SHP77 (cell line): ENCODE measurements at places on chromosomes 2 and 18.

- no peak for DNase-seq
Measured at GRCh38 chr2:229201521-229201920, 69.6 kb downstream of the PID1 start.

GRCh38 chr2:196849895-196850294 lies 40.7 kb upstream of the C2orf66 start:
- no peak for DNase-seq

GRCh38 chr2:232887171-232887850 lies 17.2 kb downstream of the SNORC start:
- no peak for DNase-seq

- no peak for DNase-seq
Measured at GRCh38 chr18:78672862-78673446, 306.7 kb upstream of the SALL3 start.

DNA sequence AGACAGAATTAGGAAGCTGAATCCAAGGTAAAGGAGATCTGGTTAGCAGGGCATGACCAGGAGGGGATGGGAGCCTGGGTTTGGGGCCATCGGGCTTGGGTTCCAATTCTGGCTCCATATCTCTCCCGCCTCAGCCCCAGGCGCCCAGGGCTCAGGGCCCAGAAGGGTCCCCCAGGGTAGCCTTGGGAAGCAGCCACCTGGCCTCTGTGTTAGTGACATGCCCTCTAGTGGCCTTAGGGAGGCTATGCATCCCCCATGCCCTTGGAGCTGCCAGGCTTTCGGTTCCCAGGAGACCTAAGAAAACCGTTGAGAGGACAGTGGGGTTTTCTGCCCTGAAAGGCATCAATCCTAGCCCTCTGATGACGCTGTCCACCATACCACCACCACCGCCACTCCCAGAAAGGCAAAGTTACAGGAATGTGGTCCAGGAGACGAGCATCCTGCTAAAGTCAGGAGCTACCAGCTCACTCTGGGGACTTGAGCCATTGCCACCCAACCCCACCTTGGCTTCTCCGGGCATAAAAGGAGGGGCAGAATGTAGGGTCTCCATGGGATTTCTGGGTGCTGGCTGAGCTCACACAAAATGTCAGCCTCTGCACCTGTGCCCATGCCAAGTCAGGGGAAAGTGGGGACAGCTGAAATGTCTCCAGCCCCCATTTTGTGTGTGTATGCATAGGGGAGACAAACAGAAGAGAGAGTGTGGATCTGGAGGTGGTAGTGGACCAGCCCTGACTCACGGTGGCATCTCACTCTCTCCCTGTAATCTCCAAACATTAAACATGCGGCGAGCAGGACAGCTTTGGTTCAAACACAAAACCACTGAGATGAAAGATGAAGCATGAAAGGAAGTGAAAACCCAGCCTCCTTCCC lies 56.5 kb downstream of the EMX1 start:
- peak; percentile 34 for DNase-seq

DNA sequence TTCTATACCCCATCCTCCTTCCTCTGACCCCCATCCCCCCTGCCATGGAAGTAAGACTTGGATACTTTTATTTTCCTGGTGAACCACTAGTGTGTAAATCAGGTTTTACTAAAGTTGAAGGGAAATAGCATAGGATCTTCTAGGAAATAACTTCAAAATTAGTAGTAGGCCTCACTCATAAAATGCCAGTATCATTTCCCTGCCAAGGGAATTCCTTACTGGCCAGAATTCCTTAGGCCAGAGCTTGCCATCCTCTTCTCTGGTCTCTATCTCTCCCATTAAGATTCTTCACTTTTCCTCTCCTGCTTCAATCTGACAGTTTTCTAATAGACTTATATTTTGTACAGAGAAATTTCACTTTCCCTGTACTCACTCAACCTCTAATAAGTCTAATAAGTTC lies 322.8 kb upstream of the TANK start:
- no peak for DNase-seq

DNA sequence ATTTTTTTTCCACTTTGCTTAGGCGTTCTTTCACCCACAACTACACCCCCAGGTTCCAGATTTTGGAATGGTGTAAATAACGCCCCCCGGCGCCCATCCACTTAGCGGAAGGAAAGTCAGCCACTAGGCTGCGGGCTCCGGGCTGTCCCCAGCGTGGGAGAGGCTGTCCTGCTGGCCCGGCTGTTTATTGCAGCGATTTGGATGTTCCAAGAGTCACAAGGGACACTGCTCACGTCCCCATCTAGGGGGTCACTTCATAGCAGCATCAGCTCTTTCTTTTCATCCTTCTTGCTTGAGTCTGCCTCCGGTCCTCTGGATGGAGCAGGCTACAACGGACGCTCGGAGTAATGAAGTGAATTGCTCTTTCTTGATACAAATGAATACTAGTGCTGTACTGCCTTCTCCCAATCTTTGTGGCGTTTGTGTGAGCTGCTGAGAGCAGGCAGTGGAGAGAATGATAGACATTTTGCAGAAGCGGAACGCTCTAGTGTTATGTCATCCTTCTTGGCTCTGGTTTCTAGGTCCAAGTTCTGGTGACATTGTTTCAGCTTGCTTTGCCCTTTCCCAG lies 50.7 kb upstream of the PAIP2B start:
- DNase-seq: peak; percentile 8

- no peak for DNase-seq
Measured at GRCh38 chr2:120709608-120710041, 26.0 kb upstream of the GLI2 start.

DNA sequence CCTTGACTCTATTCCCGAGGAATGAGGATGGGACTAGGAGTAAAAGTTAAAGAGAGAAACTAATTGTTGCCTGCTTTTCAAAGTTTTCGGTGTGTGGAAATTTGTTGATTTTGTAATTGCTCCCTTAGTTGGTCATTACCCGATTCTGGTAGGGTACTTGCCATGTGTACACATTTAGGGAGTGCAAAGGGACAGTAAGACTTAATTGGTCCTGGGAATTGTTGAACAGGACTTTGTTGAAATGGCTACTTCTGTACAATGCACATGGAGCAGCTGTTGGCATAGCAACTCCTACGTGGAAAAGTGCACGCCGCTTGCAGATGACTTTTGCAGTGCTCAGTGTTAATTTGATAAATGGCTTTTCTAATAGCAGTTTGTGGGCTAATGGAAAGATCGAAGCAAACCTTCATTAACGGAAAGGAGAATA lies 22.9 kb downstream of the EPAS1 start:
- no peak for DNase-seq

GRCh38 chr2:80330527-80331450 lies 26.2 kb upstream of the LRRTM1 start:
- DNase-seq: no peak

DNA sequence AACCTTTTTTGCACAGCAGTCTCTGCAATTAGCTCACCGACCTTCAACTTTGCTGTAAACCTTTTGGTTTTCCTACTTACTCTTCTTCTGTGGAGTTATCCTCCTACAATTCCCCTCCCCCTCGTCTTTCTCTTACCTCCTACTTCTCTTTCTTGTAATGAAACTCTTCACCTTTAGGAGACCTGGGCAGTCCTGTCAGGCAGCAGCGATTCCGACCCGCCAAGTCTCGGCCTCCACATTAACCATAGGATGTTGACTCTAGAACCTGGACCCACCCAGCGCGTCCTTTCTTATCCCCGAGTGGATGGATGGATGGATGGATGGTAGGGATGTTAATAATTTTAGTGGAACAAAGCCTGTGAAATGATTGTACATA lies 8.3 kb downstream of the TBR1 start:
- no peak for DNase-seq

DNA sequence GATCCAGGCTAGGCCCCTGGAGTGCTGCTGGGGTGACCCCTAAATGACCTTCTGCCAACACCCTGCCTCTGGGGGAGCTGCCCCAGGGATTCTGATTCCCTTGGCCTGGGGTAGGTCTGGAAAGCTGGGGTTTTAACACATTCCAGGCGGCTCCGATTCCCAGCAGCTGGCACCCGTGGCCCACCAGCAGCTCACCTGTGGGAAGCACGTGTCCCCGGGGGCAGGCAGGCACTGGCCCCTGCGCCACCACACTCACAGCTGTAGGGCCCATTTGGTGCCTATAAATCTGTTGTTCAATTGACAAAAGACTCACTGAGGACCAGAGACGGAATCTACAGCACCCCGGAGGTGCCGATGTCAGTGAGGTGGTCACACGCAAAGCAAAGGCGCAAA lies 4.1 kb upstream of the KLHL30 start:
- DNase-seq: no peak

DNA sequence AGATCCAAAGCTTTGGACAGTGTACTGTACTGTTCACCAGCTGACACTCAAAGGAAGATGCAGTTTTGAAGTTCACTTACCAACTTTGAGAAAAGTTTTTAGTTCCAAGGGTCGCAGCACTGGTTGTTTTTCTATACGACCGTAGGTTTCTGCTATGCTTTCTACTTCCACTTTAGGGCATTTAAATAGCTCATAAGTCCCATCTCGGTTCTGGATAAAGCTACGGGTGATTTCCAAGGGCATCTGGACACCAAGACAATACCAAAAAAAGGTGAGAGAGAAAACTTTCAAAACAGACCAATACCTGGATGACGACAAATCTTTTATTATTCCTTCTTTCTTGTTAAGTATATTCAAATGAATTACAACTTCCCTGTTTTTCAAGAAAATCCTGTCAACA lies 30.3 kb downstream of the C2orf42 start:
- DNase-seq: no peak

GRCh38 chr18:68438983-68439382 lies 275.9 kb downstream of the TMX3 start:
- no peak for DNase-seq

DNA sequence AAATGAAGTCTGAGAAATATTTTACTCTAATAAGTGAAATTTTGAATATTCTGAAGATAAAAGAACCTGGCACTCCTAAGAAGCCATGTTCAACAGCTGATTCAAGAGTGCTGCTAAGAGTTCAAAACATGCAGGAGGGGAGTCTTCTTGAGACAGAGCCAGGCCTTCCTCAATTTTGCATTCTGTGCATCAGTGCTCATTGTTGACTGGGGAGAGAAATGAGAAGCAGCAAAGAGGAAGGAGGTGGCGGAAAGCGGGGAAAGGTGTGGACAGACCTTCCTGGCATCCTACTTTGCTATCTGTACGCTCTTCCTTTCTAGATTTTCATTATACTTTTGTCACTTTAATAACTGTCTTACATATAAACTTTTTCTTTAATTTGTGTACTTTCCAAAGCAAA lies 29.7 kb upstream of the TXNDC2 start:
- DNase-seq: no peak

GRCh38 chr18:38663270-38663669 lies 1097.7 kb upstream of the CELF4 start:
- DNase-seq: no peak

DNA sequence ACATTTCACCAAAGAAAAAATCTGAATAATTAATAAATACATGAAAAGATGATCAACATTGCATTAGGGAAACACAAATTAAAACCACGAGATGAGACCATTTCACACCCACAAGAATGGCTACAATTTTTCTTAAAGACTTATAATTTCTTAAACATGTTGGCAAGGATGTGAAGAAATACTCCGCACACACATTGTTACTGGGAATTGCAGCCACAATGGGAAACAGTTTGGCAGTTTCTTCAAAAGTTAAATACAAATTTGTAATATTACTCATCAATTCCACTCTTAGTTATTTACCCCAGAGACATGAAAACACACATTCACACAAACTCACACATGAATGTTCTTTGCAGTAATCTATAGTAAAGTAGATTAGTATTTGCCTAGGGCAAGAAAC lies 363.3 kb upstream of the SMIM21 start:
- no peak for DNase-seq

DNA sequence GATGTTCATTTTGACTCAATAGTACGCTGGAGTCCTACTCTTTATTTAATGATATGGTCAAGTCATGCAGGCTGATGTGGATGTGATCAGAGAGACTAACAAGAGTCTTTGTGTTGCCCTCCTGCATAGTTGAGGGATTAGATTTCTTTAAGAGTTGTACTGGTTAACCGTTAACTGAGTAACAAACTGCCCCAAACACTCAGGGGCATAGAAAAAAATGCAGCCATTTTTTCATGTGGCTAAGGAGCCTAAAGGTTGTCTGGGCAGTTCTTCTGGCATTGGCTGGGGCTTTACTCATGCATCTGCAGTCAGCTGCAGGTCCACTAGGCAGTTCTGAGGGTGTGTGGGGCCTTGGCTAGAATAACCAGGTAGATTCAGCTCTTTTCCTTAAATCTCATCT lies 32.5 kb downstream of the DOCK10 start:
- DNase-seq: no peak
